ENCODE measurements at places on chromosomes 7 and 10.

DNA sequence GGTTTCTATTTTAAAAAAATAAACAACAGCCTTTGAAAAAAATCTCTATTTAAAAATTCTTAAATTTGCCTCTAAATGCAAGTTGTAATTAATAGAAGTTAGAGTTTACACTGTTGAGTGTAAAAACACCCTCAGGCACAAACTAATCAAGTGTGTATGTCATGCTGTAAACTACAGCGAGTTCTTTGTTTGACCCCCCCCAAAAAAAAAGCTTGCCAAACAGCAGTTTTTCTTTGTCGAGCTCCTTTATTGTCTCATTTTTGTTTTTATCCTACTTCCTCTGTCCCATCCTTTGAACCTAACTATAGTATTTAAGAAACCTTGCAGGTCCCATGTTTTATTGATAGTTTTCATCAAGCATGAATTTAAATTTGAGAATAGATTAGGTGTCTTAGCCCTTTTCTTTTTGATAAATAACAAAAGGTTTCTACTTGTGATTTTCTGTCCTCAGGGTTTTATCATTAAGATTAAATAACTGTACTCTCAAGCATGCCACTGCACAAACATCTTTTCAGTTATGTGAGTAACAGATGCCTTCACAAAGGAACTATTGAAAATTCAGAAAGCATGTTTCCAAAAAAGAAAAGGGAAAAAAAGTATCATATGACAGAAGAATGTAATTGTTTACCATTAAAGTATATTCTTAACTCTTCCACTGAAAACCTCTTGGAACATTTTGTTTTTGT lies 176.0 kb downstream of the ARID5B start:
- no peak for DNase-seq

GRCh38 chr7:30093420-30093952 lies 41.3 kb upstream of the MTURN start:
- no peak for DNase-seq

DNA sequence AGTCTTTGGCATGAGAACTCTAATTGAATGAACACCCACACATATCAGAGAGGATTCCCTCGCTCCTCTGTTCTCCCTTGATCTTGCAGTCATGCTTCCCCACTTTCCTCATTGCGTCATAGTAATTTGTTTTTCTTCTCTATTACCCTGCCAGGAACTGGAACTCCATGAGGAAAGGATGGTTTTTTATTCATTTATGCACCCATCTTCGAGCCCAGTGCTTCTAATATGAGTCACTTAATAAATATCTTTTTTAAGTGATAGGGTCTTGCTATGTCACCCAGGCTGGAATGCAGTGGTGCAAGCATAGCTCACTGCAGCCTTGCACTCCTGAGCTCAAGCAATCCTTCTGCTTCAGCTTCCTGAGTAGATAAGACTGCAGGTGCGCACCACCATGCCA lies 83.5 kb downstream of the OTUD1 start:
- no peak for DNase-seq

DNA sequence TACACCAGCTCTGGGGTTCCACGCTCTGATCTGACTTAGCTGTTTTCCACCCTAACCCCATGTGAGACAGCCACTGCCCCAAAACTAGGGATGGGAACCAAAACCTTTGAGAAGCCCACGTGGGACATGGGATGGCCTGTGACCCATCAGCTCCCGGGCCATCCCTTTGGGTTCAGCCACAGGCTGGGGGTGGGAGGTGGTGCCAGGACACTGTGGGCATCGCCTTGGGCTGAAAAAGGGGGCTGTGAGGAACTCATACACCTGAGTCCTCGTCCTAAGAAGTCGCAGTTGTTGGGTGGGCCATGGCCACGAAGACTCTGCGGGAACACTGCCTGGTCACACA lies 379.1 kb downstream of the DNAJB6 start:
- DNase-seq, result no peak

DNA sequence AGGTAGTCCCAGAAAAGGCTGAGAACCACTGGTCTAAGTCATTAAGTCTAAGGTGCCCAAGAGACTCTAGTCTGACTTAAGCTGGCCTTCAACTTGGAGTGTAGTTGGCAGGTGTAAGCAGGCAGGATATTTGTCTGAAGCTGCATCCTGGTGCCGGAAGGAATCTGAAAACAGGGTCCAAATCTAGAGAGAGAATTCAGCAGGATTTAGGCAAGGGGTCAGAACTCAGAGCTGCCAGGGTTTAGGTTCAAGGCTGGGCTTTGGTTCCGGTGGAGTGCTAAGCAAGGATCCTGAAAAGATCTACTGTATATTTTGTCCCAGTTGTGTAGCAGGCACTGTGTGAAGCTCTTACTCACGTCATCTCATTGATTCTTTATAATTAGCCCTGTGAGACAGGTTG lies 16.5 kb upstream of the SEPTIN7 start:
- no peak for DNase-seq

DNA sequence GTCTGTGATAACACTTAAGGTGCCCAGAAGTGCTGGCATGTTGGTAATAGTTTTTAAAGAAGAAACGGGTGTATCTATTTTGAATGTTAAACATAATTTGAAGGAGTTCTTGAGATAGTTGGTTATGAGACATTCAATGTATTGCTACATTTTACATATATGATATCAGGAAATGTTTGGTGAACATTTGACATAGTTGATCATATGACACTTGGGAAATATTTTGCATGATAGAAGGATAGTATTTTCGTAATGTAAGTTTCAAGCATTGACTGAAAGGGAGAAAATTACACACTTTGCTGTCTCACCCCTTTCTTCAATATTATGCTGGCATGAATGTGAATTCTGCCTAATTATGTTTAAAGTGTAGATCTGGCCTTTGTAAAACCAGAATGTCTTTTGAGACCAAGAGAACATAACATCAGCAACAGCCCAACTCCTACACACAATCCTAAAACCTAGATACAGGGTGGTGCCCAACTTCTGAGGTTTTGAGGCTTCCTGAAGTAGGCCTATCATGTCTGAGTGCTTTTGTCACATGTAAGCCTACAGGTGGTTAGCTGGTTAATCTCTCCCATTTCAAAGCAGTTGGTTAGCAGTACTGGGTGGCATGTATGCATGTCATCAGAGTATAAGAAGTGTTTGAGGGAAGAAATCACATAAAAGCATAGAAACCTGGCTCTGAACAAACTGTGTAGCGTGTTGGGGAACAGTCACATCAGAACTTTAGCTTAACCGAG lies 2.1 kb downstream of the ADD3 start:
- no peak for DNase-seq

DNA sequence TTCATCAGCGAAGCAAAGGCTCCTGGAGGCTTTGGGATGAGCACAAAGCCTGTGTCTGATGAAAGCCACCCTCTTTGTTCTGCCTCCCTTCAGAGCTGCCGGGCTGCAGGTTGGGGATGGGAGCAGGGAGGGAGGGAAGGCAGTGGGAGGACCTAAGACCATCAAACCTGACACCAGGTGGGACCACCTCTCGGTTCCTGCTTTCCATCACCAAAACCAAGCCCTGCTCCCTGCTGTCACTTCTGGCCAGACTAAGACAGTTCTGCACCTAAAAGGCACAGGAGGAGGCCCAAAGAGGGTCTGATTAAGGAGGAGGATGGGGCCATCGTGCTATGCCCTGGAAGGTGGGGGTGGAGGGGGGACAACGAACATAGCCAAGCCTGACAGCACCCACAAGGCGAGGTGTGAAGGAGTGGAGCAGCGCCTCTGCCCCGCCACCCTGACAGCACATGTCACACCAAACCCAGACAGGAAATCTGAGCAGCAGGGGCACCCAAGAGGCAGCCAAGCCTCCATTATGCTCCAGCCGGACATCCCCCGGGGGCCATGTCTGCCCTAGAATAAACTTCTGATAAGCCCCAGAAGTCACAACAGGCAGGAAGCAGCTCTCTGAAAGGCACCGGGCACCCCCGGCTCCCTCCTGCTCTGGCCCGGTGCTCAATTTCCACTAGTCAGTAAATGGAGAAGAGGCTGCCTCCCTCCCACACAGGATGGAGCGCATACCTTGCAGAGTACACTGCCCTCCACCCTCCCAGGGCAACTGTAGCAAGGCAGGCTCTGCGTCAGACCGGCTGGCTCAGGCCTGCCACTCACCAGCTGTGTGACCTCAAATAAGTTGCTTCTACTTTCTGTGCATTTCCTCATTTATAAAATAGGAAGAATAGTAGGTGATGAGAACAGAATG lies 48.9 kb downstream of the DLG5 start:
- peak; percentile 19 for DNase-seq

Measured in stimulated activated CD8-positive, alpha-beta memory T cell treated with anti-CD3 and anti-CD28 coated beads, Interleukin-7, amount 100 ng/mL, for 1 hour (primary cell).